Glomerular endothelial cell (primary cell): ENCODE measurements at places on chromosomes 16 and 17.

DNA sequence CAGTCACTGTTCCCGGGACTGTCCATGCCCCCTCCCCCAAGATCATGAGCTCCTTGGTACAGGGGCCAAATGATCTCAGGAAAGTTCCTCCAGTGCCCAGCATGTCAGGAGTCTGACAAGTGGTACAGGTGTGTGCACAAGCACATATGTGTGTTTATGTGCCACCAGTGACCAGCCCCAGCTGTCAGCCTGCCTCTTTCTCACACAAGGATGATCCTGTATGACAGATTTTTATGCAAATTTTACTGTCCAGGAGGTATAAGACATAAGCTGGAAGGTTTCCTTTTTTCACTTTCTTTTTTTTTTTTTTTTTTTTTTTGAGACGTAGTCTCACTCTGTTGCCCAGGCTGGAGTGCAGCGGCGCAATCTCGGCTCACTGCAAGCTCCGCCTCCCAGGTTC is 31.4 kb upstream of the GFOD2 start:
- no peak for DNase-seq

DNA sequence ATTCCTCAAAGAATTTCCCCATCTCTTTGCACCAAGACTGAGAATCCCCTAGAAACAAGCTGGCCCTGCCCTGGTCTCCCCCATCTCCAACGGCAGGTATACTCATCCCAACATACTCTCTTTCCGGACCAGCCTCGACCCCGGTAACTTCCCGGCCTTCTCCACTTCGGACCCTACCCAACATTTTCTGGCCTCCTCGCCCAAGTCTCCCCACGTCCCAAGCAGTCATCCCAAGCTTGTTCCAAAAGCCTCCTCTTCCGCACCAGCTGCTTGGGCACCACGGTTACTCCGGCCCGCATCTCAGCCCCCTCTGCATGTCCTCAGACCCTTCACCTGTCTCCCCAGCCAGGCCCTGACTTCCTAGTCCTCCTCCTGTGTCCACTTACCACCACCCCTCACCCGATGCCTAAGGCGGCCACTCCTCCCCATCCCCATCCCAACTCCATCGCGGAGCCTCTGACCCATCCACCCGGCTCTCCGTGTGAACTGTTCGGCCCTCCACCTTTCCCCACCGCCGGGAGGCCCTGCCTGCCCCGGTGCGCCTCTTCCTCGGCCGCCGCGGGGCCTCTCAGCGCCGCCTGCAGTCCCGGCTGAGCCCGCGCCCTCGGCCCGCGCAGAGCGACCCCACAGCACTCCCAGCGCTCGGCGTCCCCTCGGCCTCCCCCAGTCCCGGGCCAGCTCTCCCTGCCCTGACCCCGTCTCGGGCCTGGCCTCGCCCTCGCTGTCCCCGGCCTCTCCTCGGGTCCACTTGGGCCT is 994 bp downstream of the PITPNA start:
- DNase-seq, result no peak

- no peak for DNase-seq
These were observed 5.3 kb downstream of the NKIRAS2 start for GRCh38 chr17:42025191-42025579.

- DNase-seq, result no peak
These were observed 662.0 kb downstream of the CDH11 start for GRCh38 chr16:64459821-64460220.

- no peak for DNase-seq
These were observed 1427.3 kb downstream of the CDH8 start for GRCh38 chr16:60608971-60609370.
